Germinal center (tissue), 1 donor: ENCODE measurements at places on chromosomes 4 and X.
A peak's percentile ranks its signal among the peaks of the same experiment; 100 is the strongest.

DNA sequence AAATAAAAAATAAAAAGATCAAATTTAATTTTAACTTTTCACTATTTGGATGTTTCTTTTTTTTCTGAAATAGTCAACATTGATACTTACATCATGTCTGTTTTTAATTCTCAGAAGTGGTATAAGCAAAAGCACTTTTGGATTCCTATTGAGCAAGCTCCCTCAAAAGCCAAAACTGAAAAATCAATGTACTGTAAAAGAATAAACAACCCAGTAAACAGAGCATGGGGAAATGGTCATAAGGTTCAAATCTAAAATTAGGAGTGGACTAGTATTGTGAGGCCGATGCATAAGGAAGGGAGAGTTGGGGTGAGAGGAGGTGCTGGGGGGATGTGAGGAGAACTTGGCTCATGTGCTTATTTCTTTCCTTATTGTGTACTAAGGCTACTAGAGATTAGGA, 37.9 kb downstream of the NUDT6 start:
- DNase-seq, result no peak

- no peak for DNase-seq
Measured at GRCh38 chr4:77354550-77354949, 197.5 kb downstream of the CCNG2 start.

- DNase-seq, result peak; percentile 48
Measured at GRCh38 chr4:1201851-1202525, 29.6 kb upstream of the SPON2 start.

GRCh38 chr4:115334736-115335411, 221.5 kb upstream of the NDST4 start:
- DNase-seq, result no peak

- DNase-seq, result no peak
Measured at GRCh38 chr4:95898226-95898625, 58.3 kb downstream of the PDHA2 start.

DNA sequence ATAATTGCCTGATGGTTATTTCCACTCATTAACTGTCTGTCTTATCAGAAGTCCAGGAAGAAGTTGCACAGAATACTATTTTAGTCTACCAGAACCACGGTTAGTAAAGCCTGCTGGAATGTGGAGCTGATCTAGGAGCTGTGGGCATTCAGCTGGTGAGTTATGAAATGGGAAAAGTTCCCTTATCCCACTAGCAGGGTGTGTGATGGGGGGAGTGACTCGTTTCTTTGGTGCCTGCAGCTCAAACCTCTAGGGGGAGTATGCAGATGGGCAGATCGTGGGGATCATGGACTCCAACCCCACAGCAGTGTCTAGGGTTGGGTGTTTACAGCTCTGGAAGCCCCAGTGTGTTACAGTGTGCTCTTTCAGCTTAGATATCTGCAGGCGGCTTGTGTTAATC, 305.7 kb upstream of the BOD1L1 start:
- no peak for DNase-seq

DNA sequence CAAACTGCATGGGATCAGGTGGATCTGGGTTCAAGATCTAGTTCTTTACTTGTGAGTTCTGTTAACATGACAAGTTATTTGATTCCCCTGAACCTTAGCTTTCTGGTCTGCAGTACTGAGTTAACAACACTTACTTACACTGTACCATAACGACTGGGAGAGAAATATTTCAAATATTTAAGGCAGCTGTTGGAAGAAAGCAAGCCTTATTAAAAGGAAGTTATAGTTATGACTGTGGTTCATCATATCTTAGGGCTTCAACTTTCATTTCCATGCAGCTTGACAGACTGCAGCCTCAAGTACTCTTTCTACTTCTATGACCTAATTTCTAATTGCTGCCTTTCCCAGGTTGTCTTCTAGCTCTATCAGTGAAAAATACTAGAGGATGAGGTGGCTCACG, 40.0 kb upstream of the PDGFRA start:
- DNase-seq, result no peak

DNA sequence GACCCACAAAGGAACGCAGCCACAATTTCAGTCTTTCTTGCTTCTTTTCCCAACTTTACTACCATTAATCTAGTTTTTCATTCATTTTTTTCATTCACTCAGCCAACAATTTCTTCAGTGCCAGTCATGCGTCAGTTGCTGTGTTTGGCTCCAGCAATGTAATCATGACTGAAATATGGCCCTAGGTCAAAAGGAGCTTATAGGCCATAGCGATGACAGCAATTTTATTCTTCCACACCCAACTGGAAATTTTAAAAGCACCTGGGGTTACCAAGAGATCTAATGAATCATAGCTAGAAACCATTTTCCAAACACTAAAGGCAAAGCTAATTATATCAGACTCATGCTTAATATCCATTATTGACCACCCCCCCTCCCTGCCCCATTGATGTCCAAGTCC, 29.8 kb upstream of the C1QTNF7 start:
- no peak for DNase-seq

GRCh38 chr4:71195924-71196323, 142.9 kb upstream of the SLC4A4 start:
- DNase-seq, result no peak

- no peak for DNase-seq
Measured at GRCh38 chr4:141432000-141432712, 204.2 kb upstream of the IL15 start.

DNA sequence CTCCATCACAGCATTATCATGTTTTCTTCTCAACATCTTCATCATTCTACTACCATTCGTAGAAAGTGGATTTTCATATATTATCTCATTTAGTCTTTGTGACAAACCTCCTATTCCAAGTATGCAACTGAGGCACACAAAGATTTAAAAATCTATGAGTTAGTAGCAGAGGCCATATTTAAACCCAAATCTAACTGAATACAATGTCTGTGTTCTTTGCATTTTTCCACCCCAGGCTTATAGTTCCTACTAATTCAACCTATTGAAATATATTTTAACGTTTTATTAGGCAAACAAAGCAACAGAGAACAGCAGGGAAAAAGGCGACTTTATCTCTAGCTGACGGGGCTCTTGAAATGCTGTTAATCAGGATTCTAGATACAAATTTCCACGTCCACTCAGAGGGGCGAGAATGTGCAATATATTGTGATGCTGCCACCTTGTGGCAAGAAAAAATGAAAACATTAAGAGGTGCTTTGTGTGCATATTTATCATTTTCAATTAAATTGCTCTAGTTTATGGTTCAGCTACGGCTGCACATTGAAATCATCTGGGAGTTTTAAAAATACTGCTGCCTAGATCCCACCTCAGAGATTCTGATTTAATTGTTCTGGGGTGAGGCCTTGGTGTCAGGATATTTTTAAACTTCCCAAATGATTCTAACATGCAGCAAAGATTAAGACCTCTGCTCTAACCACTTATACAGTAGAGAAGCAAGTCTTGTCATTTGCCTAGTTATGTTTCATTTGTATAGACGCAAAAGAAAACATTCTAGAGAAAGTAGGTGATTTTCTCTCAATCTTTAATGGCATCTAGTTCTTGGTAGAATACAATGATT, 315.9 kb downstream of the MAPK10 start:
- DNase-seq, result peak; percentile 12

- DNase-seq, result peak; percentile 17
Measured at GRCh38 chr4:38160487-38161207, 200.4 kb downstream of the PTTG2 start.

DNA sequence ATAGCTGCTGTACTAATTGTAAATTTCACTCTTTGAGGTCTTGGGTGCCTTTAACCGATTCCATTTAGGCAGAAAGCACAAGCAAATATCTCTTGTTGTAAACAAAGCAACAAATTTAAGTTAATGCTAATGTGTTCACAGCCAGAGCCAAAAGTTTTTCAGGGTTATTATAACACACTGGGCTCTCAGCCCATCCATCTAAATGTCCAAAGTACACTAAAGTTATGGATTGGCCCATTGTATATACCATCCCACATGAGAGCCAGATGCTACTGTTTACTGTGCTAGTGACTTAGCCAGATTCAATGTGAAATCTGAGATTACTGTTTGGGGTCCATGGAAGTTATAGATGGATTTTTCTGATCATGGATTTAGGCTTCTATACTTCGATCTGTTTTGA, 186.7 kb downstream of the LARP7 start:
- DNase-seq, result no peak

DNA sequence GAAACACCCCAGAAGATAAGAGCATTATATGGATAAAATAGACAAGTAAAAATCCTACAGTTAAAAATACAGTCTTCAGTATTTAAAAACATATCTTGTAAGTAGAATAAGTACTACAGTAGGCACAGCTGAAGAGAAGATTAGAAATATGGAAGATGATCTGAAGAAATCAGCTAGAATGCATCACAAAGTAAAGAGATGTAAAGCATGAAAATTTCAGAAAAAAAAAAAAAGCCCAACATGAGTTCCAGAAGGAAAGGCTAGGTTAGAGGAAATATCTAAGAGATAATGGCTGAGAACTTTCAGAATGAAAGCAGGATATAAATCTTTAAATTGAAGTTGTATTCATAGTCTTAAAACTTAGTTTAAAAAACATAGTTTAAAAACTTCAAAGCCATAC, 21.0 kb downstream of the EPGN start:
- DNase-seq, result no peak

- DNase-seq, result no peak
Measured at GRCh38 chr4:187919966-187920365, 75.6 kb upstream of the ZFP42 start.

DNA sequence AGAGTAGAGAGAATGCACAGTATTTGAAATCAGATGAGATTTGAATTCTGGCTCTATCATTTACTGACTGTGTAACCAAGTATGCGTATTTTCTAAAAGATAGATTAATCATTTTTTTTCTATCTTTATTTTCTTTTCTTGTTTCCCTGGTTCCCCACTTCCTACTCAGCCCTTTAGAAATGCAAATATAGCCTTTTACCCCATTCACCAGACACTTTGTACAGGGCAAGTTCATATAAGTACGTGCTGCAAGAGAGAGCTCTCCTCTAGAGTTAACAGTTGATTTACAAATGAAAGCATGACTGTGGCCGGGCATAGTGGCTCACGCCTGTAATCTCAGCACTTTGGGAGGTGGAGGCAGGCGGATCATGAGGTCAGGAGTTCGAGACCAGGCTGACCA, 17.8 kb upstream of the TDO2 start:
- no peak for DNase-seq

GRCh38 chr4:176883108-176883550, 90.4 kb upstream of the VEGFC start:
- no peak for DNase-seq

- DNase-seq, result no peak
Measured at GRCh38 chr4:123939621-123940020, 543.0 kb downstream of the SPRY1 start.

DNA sequence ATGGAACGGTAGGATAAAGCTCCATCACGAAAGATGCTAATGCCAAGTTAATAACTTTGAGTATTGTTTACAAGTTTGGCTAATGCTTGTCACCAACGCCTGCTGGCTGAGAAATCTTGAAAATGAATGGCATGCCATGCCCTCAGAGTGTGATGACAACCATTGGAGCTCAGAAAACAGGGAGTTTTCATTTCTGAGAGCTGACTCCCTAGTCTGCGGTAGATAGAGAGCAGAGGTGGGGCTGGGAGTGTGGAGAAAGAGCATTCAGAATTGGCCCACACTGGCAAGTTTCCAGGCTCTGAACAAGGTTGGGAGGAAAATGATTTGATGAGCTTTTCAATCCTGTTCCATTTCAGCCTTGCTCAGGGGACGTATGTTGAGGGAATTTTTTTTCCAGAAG, 183.9 kb downstream of the CPEB2 start:
- no peak for DNase-seq

- no peak for DNase-seq
Measured at GRCh38 chrX:44093431-44093830, 120.2 kb upstream of the NDP start.

DNA sequence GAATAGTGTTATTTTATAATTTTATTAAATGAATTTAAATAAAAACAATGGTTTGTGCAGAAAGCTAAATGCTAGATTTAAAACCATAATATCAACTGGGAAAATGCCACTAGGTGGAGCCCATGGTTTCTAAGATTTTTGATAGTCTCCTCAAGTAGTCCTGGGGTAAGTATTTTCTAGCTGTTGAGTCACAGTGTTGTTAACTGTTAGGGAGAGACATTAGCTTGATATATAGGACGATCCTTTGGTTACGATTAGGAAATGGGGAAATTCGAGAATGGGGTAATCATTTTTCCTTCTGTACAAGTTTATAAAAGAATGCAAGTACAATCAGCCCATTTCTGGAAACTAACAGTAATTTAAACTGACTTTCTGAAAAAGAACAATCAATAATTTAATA, 378.4 kb downstream of the ANKRD50 start:
- DNase-seq, result no peak

- no peak for DNase-seq
Measured at GRCh38 chr4:53686521-53686920, 95.2 kb upstream of the LNX1 start.

- no peak for DNase-seq
Measured at GRCh38 chr4:14790494-14790893, 211.8 kb upstream of the CPEB2 start.

DNA sequence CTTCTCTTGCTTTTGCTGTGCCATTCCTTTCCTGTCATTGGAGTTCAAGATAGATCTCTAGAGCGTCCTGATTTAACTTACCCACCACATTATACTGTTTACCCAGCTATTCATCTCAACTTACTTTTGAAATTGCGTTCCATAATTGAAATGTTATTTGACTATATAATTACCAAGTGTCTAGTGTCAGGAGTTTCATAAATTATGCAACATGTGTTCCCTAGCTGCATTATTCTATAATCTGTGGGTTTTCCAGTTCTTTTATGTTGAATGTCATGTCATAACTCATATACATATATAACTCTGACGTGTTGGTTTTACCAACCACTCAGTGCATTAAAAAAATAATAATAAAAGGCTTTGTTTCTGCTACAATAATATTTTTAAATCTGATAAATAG, 285.9 kb upstream of the ARSJ start:
- DNase-seq, result no peak

GRCh38 chr4:3310301-3311094, 17.7 kb downstream of the RGS12 start:
- DNase-seq, result no peak

GRCh38 chrX:22165732-22166457, 106.8 kb upstream of the CBLL2 start:
- DNase-seq, result no peak

GRCh38 chr4:146232131-146232722, 17.9 kb downstream of the REELD1 start:
- no peak for DNase-seq

DNA sequence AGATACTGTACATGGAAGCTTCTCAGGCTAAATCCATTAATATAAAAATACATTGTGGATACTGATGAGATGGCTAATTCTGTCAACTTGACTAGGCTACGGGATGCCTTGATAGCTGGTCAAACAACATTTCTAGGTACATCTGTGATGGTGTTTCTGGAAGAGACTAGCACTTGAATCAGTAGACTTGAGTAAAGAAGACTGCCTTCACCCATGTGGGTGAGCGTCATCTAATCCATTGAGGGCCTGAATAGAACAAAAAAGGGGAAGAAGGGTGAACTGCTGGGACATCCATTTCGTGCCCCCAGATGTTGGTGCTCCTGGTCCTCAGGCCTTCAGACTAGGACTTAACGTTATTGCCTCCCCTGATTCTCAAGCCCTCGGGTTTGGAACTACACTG, 3.7 kb upstream of the SRP72 start:
- no peak for DNase-seq
